Thymus (tissue), 14 donors: ENCODE measurements at places on chromosomes 1 and 21.

- DNase-seq: no peak
These were observed 3.3 kb downstream of the PLK3 start for GRCh38 chr1:44803312-44804095.

DNA sequence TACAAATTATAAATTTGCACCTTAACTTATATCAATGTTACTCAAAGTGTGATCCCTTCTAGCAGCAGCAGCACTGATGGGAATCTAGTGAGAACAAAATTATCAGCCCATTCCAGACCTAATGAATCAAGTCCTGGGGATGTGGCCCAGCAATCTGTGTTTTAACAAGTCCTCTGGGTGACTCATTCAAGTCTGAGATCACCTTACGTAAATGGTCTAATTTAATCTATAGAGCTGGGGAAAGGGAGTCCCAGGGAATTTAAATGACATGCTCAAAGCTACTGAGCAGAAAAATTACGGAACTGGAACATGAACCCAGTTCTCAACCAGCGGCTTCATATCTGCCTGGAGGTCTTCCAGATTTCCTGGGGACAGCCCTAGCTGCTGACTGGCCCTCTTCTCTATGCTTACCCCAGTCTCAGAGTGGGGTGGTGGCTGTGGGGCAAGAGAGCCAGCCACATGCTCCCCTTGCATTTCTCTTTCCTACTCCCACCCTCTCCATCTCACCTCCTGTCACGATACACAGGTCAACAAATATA is 220.0 kb downstream of the TM2D1 start:
- DNase-seq: no peak

GRCh38 chr21:22890656-22891055 is 1892.4 kb downstream of the NCAM2 start:
- DNase-seq: no peak

GRCh38 chr1:68585351-68585750 is 88.5 kb upstream of the DEPDC1 start:
- no peak for DNase-seq

- DNase-seq: no peak
These were observed 126.2 kb upstream of the DAB1 start for GRCh38 chr1:57550092-57550491.

GRCh38 chr1:60160141-60160540 is 86.6 kb upstream of the C1orf87 start:
- no peak for DNase-seq

GRCh38 chr21:37700641-37701202 is 215.5 kb downstream of the KCNJ6 start:
- DNase-seq: peak; percentile 33

- no peak for DNase-seq
These were observed 4.3 kb upstream of the BCAR3 start for GRCh38 chr1:93685918-93686317.

GRCh38 chr1:192951691-192952460 is 107.3 kb downstream of the UCHL5 start:
- DNase-seq: no peak

GRCh38 chr1:171313319-171313834 is 606 bp upstream of the FMO4 start:
- no peak for DNase-seq

- no peak for DNase-seq
These were observed 1.2 kb downstream of the ADAM30 start for GRCh38 chr1:119895102-119895501.

GRCh38 chr1:168057921-168058320 is 78.8 kb downstream of the GPR161 start:
- no peak for DNase-seq

DNA sequence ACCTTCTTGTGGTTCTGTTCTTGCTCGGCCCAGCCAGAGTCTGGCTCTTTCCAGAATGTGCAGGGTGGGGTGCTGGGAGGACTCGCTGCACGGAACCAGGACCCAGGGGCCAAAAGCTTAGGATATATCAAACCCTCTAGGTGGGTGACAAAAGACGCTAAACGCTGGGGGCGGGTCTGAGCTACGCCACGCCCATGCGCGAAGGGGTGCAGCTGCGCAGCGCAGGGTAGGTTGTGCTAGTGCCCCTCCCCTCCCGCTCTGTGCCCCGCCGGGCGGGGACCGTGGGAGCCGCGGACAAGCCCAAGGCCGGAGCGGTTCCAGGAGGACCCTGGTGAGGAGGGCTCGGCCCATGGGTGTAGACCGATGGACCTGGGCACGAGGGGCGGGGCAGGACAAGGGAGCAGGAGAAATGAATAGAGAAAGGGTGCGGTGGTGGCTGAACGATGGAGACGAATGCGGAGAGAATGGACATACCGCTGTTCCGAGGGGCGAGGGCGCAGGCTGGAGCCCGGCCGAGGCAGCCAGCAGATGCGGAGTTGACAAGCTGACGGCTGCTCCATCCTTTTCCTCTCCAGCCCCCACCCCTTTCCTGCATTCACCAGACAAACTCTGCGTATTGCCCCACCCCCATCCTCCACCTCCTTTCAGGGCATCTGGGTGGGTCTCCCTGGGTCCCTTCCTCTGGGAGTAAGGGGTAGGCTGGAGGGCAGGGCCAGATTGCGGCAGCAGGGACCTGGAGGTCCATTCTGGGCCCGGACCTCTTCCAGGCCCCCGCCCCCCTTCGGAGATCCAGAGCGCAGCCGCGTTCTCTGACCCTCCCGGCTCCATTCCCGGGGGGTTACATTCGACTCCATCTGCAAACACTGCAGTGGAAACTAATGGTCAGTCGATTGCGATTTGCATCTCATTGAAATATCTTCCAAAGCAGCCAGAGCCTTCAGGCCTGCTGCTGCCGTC is at the start of gene RUSC1:
Gene RUSC1, plus strand, starts transcription at position 234 of the 957 bp plus-strand sequence. CDS start 880 bp downstream, outside the sequence.
- DNase-seq: peak; percentile 86
